ENCODE measurements at places on chromosomes 13 and 19.

DNA sequence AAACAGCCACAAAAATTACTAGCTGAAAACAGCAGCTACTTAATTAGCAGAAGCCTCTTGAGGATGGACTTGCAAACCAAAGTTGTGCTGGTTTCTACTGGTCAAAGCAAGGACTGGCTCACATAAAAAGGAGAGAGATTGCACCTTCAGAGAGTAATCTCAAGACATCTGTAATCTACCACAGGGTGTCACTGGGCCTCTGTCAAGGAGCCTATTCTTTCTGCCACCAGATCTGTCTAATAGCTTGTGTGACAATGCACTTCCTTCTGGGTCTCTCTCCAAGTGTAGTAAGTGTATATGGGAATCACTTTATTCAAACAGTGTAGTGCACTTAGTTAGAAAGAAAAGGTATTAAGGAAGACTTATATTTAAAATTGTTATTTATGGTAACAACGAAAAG is 24.4 kb upstream of the ZNF561 start:
- DNase-seq, result no peak

DNA sequence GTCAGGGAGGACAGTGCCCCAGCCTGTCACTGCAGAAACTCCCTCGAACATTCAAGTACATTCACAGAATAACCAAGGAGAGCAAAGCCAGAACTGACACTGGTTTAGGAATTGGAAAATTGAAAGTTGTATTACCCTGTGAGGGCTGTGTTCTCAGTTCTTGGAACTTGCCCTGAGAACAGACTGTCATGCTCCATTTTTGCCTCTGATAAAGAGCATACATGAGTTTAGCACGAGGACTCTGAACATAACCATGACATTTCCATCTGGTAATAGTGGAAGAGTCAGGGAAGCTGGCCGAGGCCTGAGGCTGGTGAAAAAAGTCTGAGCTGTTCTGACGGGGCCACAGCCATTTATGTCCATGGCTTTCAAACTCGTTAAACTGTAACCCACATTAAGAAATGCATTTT is 15.2 kb upstream of the SLC25A30 start:
- DNase-seq, result no peak

- DNase-seq, result no peak
These were observed 854 bp downstream of the RNASEH2B start for GRCh38 chr13:50910485-50910805.

DNA sequence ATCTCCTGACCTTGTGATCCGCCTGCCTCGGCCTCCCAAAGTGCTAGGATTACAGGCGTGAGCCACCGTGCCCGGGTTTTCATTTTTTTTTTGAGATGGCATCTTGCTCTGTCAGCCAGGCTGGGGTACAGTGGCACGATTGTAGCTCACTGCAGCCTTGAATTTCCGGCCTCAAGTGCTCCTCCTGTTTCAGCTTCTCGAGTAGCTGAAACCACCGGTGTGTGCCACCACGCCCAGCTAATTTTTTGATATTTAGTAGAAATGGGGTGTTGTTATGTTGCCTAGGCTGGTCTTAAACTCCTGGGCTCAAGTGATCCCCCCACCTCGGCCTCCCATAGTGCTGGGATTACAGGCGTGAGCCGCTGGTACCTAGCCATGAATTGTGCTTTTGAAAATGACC is 5.9 kb downstream of the ADAT3 start:
- no peak for DNase-seq

DNA sequence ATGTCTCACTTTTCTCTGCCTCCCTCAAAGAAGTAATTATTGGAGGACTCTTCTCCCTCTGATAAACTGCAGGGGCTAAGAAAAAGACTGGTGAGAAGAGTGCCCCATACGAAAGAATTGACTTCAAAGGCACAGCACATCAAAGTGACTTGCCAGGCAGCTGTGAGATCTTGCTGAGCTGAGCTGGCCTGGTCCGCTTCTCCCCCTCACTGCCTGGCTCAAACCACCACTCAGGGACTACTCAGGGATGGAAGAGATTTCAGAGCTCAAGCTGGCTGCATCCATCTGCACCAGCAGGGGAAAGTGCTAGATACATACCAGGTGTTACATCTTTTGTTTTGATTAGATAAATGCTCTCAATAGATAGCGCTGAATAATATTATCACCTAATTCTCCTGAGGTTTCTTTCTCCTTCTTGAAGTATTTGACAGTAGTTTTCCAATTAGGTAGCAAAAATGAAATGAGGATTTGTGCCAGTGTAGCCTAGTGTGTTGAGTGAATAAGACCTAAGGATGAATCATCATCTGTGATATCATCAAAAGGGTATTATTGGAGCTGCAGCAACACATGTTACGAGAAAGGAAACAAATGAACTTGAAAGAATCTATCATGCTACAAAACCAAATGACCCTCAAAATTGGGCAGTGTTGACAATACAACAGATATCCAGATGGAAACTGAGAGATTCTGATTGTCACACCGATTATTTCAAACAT is 379.8 kb downstream of the TBC1D4 start:
- DNase-seq, result no peak

DNA sequence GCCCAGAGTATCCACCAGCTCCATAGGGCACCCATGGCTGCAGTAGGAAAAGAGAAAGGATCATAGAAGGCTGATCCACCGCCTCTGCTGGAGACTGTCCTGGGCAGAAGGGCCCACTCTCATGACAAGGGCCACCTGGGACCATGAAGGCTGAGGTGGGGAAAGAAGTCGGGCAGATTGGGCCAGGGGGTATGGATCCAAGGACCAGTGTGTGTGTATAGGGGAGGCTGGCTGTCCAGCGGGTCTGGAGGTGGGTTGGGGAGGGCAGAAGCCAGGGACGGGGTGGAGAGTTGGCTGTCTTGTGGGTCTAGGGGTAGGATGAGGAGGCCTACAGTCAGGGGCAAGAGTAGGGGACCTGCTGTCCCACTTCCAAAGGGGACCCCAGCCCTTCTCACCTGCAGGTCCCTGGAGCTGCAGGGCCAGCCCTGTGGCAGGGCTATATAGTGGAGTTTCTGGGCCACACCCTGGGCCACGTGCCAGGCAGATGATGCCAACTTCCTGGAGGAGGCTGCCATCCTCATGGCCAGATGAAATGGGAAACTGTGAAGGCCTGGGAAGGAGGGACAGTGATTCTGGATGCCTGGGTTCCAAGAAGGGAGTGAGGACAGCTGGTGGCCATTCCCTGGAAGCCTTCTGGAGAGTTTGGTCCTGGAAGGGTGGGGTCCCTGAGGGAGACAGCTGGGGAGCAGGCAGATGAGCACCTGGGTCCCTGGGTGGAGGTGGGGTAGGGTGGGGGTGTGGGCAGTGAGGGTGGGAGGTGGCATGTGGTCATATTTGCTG is at the start of gene FCGBP:
Gene FCGBP, minus strand, starts transcription at position 51 of the 780 bp plus-strand sequence.
- no peak for DNase-seq

DNA sequence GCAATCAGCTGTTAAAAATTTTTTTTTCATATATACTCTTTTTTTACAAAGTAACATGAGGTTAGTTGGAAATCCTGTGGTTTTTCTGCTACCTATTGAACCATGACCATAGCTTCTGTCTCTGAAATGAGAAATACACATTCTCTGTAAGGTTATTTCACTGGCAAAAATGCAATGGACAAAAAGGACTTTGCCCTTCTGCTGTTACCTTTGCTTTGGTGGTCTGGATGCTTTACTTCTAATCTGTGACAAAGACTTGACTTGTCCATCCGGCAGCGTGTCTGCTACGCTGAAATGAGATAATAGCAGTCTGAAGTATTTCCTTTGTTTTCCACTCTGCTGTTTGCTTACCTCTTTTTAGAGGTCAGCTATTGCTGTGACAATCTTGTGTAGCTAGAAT is 412.8 kb downstream of the SLITRK6 start:
- no peak for DNase-seq

- DNase-seq, result no peak
These were observed 1200.7 kb downstream of the SLITRK1 start for GRCh38 chr13:82681535-82681934.

DNA sequence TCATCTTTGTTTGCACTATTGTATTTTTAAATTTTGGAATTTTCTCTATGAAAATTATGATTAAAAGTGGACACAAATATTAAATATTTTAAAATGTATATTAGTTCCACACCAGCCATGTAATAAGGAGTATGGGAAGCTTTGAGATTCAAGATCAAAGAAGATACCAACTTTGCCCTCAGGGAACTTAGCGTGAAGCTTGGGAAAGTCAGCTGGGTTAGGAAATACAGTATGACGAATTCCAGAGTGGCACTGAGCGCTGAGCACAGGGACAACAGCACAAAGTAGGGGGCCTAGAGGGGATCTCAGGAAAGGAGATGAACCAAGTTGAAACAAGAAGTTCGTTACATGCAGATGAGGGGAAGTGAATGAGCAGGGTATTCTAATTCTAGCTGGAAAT is 76.9 kb upstream of the SHISA2 start:
- DNase-seq, result no peak

GRCh38 chr19:16316506-16316882 is 8.1 kb upstream of the KLF2 start:
- no peak for DNase-seq
